ENCODE measurements at places on chromosomes 3 and 15.

- DNase-seq: no peak
Measured at GRCh38 chr3:117954131-117954530, 1080.5 kb downstream of the IGSF11 start.

GRCh38 chr3:16060945-16061344 is 113.5 kb upstream of the GALNT15 start:
- no peak for DNase-seq

DNA sequence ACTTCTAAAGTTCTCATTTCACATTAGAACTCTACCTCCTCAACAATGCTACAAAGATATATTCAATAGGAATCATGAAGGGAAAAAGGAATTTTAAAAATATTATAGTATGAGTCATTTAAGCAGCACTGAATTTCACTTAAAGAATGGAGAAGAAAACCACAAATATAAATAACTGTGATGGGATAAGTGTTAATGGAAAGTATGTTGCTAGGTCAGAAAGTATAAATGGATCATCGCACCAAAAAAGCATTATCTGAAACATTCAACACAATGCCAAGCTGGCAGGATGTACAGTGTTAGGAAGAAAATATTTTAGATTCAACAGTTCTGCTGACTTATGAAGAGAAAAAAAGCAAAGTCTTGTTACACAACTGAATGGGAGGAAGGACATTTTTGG is 101.4 kb downstream of the TFG start:
- DNase-seq: no peak

- peak; percentile 8 for DNase-seq
Measured at GRCh38 chr15:31344823-31345605, 18.4 kb downstream of the KLF13 start.

DNA sequence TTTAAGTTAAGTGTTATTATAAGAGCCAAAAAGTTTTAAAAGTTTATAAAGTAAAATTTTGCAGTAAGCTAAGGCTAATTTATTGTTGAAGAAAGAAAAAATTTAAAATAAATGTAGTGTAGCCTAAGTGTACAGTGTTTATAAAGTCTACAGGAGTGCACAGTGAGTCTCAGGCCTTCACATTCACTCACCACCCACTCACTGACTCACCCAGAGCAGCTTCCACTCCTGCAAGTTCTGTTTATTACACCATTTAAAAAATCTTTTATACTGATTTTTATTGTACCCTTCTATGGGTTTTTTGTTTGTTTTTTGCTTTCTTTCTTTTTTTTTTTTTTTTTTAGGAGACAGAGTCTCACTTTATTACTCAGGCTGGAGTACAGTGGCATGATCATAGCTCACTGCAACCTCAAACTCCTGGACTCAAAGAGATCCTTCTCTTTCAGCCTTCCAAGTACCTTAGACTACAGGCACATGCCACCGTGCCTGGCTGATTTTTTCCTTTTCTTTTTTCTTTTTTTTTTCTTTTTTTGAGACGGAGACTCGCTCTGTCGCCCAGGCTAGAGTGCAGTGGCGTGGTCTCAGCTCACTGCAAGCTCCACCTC is 25.9 kb downstream of the CSTA start:
- no peak for DNase-seq

GRCh38 chr3:133065193-133065961 is 27.2 kb downstream of the TMEM108 start:
- DNase-seq: no peak

DNA sequence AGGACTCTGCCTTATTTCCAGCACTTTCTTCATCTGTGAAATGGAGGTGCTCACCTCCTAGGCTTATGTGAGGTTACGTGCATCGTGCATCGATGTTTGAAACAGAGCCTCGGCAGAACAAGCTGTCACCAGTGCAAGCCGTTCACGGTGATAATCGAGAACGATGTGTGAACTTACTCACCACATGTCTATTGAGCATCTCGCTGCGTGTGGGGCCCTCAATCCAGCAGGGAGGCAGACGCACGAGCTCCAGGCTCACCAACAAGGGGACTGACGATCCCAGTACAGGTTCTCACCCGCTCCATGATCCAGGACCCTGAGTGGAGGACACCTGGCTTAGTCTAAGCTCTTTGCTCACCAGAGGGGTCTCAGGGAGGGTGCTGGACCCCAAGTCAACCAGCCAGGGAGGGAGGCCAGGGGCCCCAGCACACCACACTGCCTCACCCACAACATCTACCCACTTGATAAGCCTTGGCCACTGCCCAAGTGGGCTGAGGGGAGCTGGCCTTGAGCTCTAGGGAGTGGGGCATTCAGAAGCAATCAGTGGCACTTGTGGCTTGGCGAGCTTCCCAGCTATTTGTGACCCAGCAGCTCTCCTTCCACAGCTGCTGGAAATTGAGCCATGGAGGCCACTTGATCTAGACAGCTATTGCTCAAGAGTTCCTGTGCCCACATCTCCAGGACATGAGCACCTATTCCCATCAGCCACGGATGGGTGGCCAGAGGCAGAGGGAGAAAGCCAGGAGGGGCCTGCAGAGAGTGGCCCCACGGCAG is 34.4 kb upstream of the SLC6A1 start:
- DNase-seq: no peak

- DNase-seq: no peak
Measured at GRCh38 chr15:90564051-90564450, 34.3 kb downstream of the CRTC3 start.

DNA sequence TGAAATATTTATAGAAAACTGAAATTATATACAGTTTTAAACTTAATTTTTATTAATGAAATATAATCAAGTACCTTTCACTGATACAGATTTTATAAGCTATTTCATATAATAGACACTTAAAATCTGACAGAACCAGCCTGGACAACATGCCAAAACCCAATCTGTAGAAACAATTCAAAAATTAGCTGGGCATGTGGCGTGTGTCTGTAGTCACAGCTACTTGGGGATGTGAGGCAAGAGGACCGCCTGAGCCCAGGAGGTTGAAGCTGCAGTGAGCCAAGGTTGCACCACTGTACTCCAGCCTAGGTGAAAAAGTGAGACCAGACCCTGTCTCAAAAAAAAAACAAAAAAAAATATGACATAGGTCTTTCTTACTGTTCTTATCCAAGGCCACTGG is 238.3 kb upstream of the MANF start:
- DNase-seq: no peak

GRCh38 chr3:27138562-27138961 is 230.6 kb downstream of the NEK10 start:
- no peak for DNase-seq

DNA sequence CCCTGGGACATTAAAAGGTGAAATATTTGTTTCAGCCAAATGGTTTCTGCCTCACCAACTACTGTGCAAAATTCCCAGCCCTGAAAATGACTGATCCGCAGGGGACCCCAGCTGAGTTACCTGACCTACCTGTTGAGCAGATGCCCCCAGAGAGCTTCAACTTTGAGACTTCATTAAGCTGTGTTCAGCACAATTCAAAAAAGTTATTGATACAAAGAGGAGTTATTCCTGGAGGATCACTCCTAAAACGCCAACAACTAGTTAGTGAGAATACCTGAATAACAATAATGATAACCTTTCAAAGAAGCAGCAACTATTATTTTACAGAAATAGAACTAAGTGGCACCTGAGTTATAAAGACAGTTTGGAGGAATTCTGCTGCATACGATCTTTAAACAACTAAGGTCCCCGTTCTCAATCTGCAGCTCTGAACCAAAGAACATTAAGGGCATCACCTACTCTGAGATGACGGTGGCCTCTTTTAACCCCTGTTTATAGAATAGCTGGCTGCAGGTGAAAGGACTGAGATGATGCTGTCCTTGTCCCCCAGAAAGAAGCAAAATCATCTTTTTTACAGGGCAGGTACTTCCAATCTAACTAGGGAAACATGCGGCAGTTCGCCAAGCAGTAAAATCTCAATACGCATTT is 659 bp downstream of the GADL1 start:
- no peak for DNase-seq

GRCh38 chr15:75112848-75113492 is 88.7 kb upstream of the C15orf39 start:
- no peak for DNase-seq

GRCh38 chr15:75456710-75457109 is 5.2 kb upstream of the SIN3A start:
- DNase-seq: no peak
